ENCODE measurements at places on chromosomes 7 and 10.

DNA sequence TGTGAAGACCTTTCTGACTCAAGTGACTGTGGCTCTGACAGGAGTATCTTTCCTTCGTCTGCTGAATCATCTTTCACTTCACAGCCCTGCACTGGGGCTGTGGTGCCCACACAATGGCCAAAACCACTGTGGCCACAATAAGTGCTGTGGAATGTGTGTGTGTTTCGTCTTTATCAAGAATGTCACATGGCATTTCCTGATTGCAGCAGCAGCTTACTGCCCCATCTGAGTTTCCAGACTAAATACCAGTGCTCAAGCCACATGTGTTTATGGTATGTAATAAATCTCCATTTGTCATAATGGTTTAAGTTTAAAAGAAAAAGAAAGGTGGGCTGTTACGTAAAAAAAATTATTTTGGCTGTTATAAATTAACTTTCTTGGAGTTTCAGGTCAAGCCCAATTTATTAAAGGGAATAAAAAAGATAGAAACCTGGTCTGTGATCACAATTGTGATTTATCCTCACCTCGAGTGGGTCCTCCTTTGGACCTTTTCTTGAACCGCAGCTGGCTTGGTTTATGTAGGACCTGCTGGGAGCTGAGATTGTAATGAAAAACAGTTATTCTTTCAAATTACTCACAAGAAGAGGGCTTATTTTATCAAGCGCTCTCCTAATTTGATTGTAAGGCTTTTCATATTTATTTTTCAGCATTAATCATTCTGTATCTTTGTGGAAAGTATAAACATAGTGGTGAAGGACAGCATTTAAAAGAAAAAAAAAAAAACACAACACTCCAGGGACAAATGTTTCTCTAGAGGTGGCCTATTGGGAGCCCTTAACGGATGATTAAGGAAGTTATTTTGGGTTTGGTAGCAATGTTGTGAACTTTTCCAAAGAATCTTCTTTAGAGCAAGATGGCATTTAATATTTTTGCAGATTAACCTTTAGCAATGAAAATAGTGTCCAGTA is 116.2 kb downstream of the LRMDA start:
- DNase-seq = no peak

- DNase-seq = no peak
Measured at GRCh38 chr7:68840991-68841390, 757.3 kb upstream of the AUTS2 start.

DNA sequence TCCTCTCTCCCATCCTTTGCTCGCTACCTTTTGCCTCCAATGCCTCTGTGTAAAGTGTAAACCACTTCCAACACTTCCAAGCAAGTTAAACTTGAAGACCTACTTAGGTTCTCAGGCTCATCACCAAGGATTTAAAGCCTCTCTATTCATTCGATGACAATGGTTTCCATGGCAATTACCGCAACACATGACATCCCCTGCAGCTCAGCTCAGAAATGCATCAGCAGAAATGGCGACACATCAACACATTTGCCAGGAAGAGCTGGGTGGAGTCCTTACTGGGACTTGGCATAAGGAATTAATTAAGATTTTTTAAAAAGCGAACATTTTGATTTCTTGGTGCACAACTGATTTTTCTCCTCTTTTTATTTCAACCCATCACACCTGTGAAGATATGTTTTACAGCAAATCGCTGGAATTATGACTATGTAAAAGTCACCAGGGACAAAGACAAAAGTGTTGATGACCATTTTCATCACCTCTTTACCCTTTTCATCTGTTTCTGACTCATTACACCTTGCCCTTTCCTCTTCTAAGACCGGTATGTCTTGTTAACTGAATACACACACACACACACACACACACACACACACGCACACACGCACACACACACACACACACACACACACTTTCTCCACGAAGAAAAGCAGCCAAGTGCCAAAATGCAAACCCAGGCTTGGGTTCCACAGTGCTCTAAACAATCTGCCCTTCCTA is 453.4 kb upstream of the CELF2 start:
- DNase-seq = no peak

- DNase-seq = no peak
Measured at GRCh38 chr7:134420424-134421125, 38.3 kb downstream of the AKR1B1 start.

DNA sequence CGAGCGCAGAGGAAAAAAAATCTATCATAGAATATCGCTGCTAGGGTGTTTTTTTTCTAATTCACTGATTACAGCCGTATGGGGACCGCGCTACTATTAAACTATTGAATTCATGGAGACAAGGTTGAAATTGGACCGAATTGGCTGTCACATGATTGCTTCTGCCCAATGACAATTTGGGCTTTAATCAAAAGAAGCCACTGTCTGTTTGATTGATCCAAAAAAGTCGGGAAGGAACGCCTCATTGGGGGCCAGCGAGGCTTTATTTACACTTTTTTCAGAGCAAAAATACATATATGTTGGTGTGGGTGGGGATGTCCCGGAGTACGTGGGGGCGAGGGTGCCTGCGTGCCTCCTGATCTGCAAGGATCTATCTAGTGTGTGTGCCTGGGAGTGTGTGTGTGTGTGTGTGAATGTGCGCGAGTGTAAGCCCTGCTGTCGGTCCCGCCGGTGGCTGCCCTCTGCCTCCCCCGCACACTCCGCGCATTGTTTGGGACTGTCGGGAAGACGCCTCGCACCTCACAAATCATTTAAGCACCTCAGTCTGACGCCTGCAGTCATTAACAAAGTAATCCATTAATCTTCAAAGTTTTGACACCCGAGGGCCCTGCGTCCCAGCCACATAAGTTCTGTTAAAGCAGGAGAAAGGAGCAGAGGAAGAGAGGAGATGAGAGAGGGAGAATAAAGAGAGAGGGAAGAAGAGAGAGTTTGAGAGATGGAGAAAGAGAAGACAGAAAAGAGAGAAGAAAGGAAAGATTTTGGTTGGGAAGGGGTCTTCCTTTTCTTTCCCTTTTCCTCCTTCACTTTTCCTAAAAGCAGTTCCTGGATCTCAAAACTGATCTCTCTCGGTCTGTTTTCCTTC is at the start of gene HOXA2:
TSS of gene HOXA2 (minus strand) at position 103 of the 862 bp plus-strand sequence. CDS start 183 bp downstream, outside the sequence.
- DNase-seq = no peak

GRCh38 chr10:14623931-14624330 is 150.8 kb downstream of the FAM107B start:
- DNase-seq = no peak

DNA sequence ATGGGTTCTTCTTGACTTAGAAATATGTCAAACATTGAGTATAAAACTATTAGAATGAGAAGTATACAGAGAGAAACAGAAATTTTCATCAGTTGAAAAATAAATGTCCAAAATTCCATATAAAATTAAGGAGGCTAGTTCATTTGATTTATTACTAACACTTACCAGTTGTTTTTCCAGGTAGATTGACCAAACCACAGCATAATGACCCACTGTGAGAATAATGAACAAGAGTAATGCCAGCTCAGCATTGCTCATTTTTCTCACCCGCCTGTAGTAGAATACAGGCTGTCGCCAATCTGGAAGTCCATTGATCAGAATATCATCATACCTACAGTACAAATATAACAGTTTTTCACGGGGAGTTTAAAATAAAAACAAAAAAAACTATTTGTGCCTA is 82.9 kb downstream of the DNAJC1 start:
- DNase-seq = no peak

GRCh38 chr10:1119027-1119426 is 62.8 kb downstream of the WDR37 start:
- no peak for DNase-seq

DNA sequence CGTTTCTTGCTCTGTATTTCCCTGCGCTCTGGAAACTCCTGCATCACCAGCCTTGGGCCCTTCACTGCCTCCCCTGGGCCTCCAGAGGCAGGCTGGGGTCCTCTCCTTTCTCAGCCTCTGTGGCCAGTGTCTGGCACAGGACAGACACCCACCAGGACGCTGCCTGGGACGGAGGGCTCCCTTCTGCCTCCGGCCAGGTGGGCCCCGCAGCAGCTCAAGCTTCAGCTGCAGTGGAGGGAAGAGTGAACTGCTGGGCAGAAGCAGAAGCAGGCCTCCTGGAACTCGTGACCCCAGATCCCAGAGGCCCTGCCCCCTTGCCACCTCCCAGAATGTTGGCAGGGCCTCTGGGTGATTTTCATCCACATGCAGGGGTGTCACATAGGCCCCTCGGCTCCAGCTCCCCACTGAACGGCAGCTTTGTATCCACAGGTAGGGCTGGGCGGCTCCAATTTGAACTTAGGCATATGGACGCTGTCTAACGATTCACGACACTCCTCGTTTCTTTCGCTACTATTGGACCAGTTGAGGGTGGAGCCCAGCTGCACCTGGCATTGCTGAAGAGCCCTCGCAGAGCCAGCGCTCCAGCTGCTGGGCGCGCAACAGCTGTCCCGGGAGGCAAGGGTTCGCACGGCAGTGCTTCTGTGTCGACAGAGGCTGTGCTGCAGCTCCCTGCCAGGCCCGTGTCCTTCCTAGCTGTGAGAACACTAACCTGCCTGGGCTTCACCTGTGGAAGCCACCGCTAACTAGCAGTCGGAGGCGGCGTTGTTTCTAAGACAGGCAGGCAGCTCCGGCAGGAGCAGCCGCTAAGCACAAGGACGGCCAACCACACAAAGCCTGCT is 18.4 kb upstream of the GPR146 start:
- no peak for DNase-seq

GRCh38 chr10:103966671-103967447 is at the start of gene SLK:
SLK (plus strand) TSS chr10:103967140; CDS start chr10:103967746, 606 bp downstream.
- peak; percentile 82 for DNase-seq

GRCh38 chr10:29723726-29724125 is 89.0 kb upstream of the SVIL start:
- DNase-seq = no peak

- no peak for DNase-seq
Measured at GRCh38 chr10:16562891-16563290, 41.2 kb upstream of the C1QL3 start.

- no peak for DNase-seq
Measured at GRCh38 chr10:72459301-72459700, 104.6 kb upstream of the DNAJB12 start.

DNA sequence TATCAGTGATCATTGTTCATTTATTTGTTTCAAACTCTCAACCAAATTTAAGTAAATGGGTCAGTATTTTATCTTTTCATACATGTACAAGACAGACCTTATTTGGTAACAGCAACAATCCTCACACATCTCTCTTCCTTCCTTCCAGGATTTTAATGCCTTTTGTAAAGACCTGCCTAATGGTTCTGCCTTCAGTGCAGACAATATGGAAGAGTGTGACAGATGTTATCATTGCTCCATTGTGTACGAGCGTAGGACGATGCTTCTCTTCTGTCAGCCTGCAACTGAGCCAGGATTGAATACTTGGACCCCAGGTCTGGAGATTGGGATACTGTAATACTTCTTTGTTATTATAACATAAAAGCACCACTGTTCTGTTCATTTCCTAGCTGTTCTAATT is 6.3 kb downstream of the CAV2 start:
- DNase-seq = no peak

- no peak for DNase-seq
Measured at GRCh38 chr7:5462216-5462615, 38.6 kb upstream of the TNRC18 start.

DNA sequence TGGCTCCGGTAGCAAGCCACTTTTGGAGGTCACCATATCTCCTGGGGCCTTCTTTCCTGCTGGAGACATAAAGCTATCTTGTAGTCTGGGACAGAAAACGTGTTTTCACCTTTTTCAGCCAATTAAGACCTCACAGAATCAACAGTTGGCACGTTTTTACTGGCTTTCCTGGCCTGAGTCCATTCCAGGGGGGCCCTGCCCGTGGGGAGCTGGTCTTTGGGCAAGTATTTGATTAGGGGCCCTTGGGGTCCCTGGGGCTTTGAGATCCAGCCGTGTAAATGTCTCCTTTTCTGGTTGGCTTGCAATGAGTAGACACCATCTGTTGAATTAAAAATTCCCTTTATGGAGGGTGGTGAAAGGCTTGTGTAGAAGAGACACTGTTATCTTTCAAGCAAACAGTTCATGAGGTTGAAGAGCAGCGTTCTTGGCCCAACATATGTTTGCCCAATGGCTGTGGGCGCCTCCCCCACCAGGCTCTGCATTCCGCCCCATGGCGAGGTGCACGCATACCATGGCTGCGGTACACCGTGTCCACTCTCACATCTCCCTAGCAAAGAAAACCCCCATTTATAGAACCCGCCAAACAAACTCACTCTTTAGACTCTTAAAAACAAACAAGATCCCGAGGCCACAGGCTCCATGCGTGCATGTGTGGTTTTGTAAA is 593.2 kb downstream of the LRMDA start:
- DNase-seq = no peak

DNA sequence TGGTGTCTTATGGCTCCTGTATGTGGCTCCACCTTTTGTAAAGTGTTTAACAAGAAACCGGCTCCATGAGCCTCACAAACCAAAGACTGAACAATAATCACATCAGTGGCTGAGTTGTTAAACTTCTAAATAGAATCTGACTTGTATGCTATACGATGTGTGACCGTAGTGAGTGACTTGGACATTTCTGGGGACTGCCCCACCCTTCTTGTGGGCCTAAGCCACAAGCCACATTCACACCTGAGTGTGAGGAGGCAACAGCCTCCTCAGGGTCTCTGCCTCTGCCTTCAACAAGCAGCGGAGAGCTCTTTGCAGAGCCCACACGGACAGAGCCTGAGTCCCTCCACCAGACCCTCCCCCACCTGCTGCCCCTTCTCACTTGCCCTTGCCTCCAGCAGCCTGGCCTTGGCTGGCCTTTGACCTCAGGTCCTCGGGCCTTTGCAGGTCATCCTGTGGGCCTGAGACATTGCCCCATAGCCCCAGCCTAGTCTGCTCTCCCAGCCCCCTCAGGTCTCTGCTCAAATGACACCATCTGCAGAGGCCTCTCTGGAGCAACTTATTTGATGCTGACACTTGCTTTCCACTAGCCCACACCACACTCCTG is 156.8 kb upstream of the TNS3 start:
- no peak for DNase-seq

DNA sequence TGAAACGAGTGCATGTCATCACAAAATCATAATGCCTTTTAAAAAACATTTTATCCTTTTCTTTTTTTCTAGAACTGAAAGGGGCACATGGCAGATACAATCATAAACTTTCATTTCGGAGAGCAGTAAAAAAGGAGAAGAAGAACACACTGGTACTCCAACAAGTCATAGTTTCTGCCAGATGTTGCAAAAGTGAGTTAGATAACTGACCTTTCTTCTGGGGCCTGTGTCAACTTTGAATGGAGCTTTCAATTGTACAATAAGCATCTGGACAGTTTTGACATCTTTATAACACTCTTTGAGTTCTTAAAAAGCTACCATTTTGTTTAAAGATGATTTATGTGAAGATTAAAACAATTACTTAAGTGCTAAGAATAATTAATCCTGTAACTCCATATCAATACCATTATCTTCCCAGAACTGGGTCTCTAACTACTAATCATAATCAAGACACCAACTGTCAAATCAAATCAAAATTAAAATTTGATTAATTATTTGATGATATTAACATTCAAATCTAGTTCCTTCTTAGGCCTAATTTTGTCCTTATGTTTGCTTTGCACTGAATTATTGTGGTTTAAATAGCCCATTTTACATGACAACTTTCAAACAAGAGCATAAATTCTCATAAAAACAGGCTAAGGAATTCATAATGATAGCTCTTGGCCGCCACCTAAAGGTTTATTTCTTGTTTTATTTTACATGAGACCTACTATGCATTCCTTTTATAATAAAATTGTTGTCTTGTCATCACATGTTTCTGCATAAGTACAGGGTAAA is 19.5 kb upstream of the ITGB8 start:
- no peak for DNase-seq

All from activated naive CD4-positive, alpha-beta T cell treated with Interleukin-2 at 50 U/mL for 16 hours (primary cell).